Urothelium cell line (cell line): ENCODE measurements at places on chromosomes 13 and 19.
A peak's percentile ranks its signal among the peaks of the same experiment; 100 is the strongest.

DNA sequence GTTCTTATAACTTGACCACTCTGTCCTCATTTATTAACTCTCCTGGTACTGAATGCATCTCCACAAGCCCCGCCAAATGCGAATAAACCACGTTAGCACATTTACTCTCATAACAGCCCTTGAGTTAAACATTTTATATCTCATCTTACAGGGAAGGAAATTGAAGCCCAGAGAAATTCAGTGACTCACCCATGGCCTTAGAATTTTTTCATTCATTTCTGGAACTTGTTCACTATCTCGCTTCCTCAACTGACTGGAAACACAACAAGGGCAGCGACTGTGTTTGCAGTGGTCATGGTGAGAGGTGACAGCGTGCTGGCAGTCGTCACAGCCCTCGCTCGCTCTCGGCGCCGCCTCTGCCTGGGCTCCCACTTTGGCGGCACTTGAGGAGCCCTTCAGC lies 39.5 kb downstream of the SERP2 start:
- DNase-seq = no peak

DNA sequence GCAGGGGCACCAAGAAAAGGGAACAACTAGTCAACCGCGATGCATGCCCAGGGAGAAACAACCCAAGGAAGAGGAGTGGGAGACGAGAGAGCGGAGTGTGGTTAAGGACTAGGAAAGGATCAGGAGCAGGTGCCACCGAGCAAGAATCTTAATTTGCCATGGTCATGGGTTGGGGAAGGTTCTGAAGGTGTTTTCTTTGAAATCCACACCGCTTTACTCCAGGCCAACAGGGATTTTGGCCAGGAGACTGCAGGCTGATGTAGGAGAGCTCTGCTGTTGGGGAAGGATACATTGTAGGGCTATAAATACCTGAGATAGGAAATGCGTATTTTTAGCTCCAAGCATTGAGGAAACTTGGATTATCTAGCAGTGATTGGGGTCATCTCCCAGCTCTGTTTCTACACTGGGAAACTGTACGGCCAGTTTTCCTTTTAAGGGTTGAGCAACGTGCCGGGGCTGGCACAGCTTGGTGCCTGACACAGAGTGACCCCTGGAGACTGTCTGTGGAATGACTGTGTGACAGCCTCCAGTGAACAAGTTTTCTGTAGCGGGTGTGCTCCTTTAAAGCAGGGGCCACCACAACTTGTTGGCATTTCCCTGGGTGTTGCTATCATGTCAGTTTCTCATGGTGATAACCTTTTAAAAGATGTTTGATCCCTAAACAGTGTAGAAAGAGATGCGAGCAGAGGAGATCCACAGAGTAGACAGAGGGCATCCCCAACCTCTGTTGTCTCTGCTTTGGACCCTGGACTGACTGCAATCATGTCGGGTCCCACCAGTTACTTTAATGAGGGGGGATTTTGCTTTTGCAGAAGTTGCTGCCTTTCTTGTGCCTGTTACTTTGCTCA lies 34.3 kb downstream of the ZNF536 start:
- no peak for DNase-seq

DNA sequence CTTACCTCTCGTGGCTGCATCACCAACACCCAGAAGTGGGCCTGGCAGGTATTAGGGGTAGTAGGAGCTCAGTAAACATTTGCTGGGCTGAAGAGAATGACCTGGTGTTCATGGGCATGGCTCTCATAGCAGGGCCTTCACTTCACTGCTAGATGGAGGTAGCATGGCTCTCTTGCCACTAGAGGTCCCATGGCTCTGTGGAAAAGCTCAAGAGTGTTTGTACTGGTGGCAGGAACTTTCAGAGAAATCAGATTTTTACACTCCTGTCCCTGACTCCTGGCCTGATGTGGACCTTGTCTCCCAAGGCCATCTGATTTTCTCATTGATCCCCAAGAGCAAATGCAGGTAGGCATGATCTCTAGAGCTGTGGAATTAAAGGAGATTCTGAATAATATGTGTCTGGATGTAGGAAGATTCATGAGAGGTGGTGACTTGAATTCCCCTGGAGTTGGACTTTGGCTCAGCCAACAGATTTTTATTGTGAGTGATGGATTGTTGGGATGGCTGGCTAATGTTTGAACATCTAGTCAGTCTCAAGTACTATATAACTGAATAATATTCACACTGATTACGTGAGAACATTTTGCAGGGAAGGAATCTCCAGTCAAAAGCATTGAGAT lies 5.7 kb downstream of the ZNF574 start:
- DNase-seq = peak; percentile 43

DNA sequence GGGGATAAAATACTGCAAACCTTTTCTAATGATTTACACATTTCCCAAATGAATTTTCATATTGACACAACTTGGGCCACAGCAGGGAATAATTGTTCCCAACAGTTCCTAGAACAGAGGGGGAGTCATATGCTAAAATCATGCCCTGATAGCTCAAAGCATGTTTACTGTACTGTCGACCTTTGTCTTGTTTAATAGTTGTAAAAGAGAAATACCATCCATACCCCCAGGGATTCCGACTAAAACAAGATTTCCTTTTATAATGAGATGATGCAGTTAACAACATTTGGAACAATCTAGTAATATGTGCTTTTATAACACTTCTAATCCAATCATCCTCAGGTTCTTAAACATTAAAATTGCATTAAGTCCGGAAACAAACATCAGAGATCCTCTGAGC lies 759.7 kb downstream of the OLFM4 start:
- no peak for DNase-seq

- no peak for DNase-seq
Observed at GRCh38 chr13:77437267-77437666, 98.2 kb upstream of the SCEL start.
